ENCODE measurements at places on chromosomes 7 and 10. TPM values are rescaled to one million over a fixed set of nuclear protein-coding genes. Genes with fewer than 3 reads are reported as not detected.

GLI3 gene
- 22.1 TPM for total RNA-seq

PNLIPRP2 gene
- not detected for total RNA-seq

DNA sequence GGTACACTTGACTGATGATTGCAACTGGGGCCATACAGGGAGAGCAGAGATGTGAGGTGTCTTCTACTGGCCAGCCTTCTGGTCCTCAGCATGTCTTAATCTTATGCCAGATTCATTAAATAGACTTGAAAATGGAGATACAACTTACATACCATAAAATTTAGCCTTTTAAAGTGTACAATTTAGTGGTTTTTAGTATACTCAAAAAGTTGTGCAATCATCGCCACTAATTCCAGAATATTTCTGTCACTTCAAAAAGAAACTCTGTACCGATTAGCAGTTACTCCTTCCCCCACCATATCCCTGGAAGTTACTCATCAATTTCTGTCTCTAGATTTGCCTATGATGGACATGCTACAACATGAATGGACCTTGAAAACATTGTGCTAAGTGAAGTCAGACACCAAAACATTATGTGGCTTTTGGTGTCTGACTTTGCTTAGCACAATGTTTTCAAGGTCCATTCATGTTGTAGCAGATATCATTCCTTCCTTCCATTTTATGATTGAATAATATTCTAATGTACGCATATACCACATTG, 53.0 kb downstream of the SH2D4B start:
- H3K36me3 ChIP-seq, result no peaks in the 10 kb centered on the region
- H3K4me3 ChIP-seq, result no peak overlapping the region
- no peak for DNase-seq
- no peak overlapping the region for H3K27ac ChIP-seq
- H3K27me3 ChIP-seq, result no peaks in the 10 kb centered on the region
- no peaks in the 10 kb centered on the region for H3K4me1 ChIP-seq

GRCh38 chr10:22599048-22599561, 115.3 kb downstream of the PIP4K2A start:
- peak overlapping the region; percentile 59 for H3K27ac ChIP-seq
- no peaks in the 10 kb centered on the region for H3K27me3 ChIP-seq
- peaks cover 30% of the 10 kb centered on the region for H3K4me1 ChIP-seq

GRCh38 chr10:61140765-61141392, 196.9 kb upstream of the RHOBTB1 start:
- no peaks in the 10 kb centered on the region for H3K36me3 ChIP-seq
- peaks cover 5% of the 10 kb centered on the region for H3K4me1 ChIP-seq
- H3K27ac ChIP-seq, result no peak overlapping the region
- peak; percentile 53 for DNase-seq
- H3K27me3 ChIP-seq, result no peaks in the 10 kb centered on the region
- H3K4me3 ChIP-seq, result no peak overlapping the region
